Thyroid gland (tissue), 4 donors: ENCODE measurements at places on chromosomes 2 and 18. TPM values are rescaled to one million over a fixed set of nuclear protein-coding genes. Genes with fewer than 3 reads are reported as not detected.

- DNase-seq = no peak
These were observed 176.5 kb upstream of the SPRED2 start for GRCh38 chr2:65608916-65609315.

GRCh38 chr18:32276906-32277305, 87.1 kb downstream of the MEP1B start:
- DNase-seq = no peak

- DNase-seq = no peak
These were observed 51.1 kb downstream of the SOCS6 start for GRCh38 chr18:70339915-70340314.

DNA sequence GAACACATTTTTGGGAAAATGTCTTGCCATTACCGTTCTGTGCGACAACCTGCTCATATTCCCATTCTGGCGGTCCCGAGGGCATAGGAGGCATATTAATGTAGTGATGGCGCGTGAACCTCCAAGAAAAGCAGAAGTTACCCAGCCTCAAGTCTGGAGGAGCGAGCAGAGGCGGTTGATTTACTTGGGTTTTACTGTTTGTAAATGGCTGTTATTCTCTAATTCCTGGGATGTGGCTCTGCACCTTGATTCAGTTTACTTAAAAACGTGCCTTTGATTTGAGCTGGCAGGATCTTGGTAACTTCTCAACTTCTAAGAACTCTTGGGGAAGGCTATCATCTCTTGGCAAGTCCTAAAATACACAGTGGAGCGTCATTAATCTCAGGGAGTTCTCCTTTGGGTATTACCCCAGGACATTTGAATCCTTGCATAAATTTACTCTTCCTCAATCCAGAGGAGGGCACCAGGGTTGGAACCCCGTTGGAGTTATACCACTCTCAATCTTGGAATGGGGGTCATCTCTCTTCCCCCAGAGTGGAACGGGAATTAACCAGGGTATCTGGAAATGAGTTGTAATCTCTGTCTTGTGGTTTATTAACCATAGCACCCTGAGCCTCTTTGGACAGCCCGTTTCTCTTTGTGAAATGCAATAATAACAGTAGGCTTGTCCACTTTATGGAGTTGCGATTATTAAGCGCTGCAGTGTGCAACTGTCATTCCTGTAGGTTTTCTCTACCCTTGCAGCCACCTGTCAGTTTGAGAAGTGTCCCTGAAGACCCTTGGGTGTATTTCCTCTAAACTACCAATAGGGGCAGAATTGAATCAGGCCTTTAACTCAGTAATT, 2.1 kb downstream of the HK2 start:
- no peak for DNase-seq

- DNase-seq = no peak
These were observed 15.3 kb downstream of the PMS1 start for GRCh38 chr2:189799531-189799930.

GRCh38 chr2:101251844-101252407, 760 bp upstream of the CNOT11 start:
- peak; percentile 39 for DNase-seq

- no peak for DNase-seq
These were observed 608.8 kb downstream of the ADCYAP1 start for GRCh38 chr18:1513519-1513918.

GRCh38 chr2:52539026-52539970, 1228.3 kb upstream of the CHAC2 start:
- DNase-seq = no peak

GRCh38 chr18:12908706-12909105, 24.7 kb upstream of the PTPN2 start:
- no peak for DNase-seq

CD207 gene
- total RNA-seq = not detected

STAT4 gene
- 6.6 TPM for total RNA-seq

TTN gene
- 6.3 TPM for total RNA-seq
